Heart left ventricle (tissue), 16 donors: ENCODE measurements at places on chromosomes 5 and 9. TPM values are rescaled to one million over a fixed set of nuclear protein-coding genes. Genes with fewer than 3 reads are reported as not detected.

The FIBCD1 gene
- total RNA-seq = 1.1 TPM

The INSL4 gene
- not detected for total RNA-seq

The FRRS1L gene
- total RNA-seq = 2.5 TPM

The LCN1 gene
- total RNA-seq = not detected

The WDR31 gene
- total RNA-seq = 22.4 TPM

DNA sequence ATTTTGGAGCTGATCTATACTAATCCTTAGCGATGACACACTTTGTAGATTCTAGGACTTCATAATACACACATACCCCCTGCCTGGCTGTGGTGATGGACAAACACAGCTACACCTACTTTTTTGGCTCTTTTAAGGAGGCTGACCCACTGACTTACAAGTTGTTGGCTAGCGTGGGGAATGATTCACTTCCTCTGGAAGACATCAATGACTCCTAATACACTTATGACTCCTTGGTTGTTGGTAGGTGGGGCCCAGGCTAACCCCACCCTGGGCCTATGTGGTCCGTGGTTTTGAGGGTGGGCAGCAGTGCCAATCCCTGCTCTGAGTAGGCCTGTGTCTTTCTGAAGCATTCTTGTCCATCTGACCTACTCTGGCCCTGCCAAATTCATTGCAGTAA, 144.4 kb downstream of the SLC12A2 start:
- no peak for DNase-seq

DNA sequence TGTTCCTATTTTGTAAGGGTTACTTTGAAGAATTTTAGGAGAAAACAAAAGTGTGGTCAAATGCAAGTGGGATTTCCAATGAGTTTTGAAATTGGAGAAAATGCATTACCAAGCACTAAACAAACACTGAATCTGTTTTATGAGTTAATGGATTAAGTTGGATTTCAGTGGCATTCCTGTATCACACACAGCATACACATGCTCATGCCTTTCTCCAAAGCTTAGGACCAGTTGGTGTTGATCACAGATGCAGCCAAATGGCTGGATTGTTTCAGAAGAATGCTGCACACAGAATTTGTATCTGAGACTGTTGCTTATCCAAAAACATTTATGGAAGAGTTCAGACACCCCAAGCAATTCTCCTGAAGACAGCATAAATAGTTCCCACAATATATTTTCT, 611.1 kb downstream of the ACTL7B start:
- no peak for DNase-seq

The DTWD2 gene
- 13.0 TPM for total RNA-seq

DNA sequence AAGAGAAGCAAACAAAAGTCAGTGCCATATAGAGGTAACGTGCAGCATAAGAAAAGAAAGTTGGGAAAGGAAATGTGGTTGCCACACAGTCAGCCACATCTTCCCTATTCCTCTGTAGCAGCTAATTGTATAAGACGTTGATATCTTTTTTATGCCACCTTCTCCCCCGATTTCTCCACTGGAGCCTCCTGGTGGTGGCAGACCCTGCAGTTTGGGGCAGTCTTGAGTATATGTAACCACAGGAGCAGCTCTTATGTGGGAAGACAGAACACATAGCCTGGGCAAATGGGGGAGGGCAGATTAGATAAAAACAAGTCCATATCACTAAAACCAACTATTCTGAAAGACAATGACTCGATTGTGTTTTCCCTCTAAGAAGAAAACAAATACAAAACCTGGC, 99.7 kb downstream of the PLCXD3 start:
- no peak for DNase-seq

DNA sequence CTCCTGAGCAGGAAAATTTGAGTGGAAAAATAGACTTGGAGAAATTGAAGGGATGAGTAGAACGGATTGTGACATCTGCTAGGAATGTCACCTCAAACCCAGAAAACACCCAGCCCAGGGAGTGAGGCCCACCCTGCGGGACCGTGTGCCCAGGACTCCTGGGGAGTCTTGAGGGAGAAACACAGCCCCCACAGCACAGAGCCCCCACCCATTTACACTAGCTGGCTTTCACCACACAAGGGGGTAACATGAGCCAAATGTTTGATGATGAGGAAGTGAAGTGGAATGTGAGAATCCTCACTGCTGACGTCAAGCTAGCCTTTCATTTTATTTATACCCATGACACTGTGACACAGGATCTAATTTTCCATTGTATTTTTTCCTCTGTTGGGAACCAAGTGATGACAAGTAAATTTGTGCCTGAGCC, 42.8 kb upstream of the PDE8B start:
- DNase-seq = no peak

DNA sequence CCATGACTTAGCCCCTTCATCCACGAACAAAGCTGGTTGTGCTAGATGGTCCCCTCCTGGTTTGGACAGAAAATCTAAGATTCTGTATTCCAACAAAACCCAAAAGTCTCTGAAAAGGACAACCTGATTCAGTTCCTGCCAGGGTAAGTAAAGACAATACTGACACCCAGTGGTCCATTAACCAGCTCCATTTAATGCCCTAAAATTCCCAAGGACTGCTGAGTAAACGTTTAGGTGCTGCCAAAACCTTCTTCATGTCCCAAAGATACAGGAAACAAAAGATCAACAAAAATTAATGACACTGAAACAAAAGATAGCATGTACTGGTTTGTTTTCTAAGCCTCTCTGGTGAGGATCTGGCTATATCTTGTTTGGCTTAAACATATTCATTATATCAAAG, 25.3 kb upstream of the PPP1R2B start:
- no peak for DNase-seq

- no peak for DNase-seq
Observed at GRCh38 chr9:120583958-120584369, 4.0 kb upstream of the CDK5RAP2 start.

- DNase-seq = no peak
Observed at GRCh38 chr9:125564631-125565030, 142.4 kb downstream of the MAPKAP1 start.

- no peak for DNase-seq
Observed at GRCh38 chr5:93782978-93783377, 41.6 kb upstream of the POU5F2 start.

DNA sequence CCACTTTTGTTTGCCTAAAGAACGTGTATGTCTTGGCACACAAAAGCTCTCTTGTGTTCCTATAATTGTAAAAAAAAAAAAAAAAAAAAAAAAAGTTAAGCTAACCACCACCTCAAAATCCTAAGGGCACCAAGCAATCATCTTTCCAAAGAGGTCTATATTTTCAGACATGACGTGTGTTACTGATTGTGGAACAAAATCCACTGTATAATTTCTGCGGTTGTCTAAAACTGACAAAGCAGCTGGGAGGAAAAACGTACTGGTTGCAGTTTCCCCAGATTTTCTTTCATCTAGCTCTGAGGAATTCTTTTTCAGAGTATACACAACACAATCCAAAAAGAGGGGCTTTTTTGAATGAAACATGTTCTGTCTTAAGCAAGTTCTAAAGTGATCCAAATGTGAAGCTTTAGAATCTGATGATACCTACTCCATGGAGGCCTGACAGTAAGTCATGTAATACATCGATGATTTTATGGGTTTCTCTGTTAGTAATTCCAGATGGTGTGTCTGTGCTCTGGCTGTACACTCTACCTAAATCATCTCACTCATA, 375.6 kb upstream of the NUDT12 start:
- no peak for DNase-seq

DNA sequence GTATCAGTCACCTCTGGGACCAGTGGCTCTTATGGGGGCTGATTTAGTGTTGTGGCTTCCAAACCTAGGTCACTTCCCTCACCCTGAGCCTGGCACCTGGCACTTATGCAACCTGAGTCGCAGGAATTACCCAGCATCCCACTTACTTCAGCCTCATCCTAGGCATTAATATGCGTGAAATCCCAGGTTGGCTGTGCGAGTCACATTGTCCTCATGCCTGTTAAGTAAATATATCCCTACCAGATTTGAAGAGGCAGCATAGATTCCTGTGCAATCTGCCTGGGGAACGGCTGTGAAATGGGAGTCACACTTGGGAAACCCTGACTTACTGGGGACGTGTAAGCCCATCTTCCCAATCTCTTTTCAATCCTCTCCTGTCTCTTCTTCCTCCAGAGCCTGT, 42.7 kb upstream of the AKNA start:
- DNase-seq = no peak

The CDX1 gene
- total RNA-seq = not detected

GRCh38 chr5:168578006-168578405, 1.2 kb downstream of the PANK3 start:
- DNase-seq = no peak

DNA sequence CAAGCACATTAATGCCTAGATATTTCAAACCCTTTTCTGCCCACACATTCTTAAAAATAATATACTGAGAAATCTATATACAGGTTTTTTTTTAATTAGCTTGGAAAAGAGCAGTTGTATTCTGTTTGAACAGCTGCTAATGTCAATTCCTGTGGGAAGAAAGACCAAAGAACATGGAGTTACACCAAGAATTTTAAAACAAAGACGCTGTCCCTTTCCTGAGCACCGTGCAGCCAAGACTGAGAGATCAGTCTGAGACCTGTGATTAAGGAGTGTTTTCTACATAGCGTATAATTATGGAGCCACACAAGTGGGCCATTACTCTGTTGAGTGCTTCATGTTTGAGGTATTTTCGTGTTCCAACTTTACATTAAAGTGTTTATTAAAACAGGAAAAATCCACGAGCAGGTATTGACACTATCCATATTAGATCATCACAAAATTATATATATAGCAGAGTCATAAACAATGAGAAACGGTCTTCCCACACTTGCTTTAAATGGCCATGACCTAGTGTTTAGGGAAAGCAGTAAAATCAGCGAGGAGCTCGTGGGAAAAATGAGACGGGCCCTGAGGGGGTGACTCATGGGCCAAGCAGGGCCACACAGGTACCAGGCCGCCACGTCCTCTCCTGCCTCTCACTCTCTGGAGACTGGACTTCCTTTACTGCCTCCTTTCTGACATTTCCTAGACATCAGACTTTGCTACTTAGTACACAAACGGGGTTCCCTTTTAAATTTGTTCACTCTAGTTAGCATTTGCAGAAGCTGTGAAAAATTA, 153.1 kb upstream of the OTULINL start:
- no peak for DNase-seq

The PRRX2 gene
- 0.22 TPM for total RNA-seq

GRCh38 chr5:59041355-59041754, 458.5 kb downstream of the RAB3C start:
- no peak for DNase-seq

GRCh38 chr9:107710953-107711352, 221.4 kb upstream of the KLF4 start:
- no peak for DNase-seq

GRCh38 chr9:121277518-121278295, 9.7 kb downstream of the GSN start:
- DNase-seq = no peak

The KIF27 gene
- total RNA-seq = 2.7 TPM

The LCP2 gene
- 6.1 TPM for total RNA-seq

The FGF10 gene
- total RNA-seq = 1.9 TPM

DNA sequence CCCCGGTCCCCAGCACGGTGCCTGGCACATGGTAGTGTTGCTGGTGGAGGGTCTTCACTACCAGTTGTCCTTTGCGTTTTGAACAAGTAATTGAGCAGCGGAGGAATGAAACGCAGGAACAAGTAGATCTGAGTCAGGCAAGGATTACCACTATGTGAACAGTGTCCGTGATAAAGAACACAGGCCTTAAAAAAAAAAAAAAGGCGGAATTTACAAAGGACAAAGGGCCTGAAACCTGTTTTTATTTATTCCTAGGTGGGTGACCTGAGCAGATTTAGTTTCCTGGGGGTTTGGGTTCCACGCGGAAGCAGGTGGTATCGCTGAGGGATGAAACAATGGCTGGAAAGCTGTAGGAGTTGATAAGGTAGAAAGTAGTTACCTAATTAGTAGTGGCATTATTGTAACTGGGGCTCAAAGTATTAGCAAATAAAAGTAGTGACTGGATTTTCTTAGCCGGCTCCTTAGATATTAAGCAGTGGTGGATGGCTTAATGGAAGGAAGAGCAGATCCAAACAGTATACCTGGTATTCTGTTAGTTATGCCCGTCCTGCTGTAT, 1.1 kb downstream of the RUSC2 start:
- DNase-seq = no peak

The SLC44A1 gene
- total RNA-seq = 24.5 TPM

DNA sequence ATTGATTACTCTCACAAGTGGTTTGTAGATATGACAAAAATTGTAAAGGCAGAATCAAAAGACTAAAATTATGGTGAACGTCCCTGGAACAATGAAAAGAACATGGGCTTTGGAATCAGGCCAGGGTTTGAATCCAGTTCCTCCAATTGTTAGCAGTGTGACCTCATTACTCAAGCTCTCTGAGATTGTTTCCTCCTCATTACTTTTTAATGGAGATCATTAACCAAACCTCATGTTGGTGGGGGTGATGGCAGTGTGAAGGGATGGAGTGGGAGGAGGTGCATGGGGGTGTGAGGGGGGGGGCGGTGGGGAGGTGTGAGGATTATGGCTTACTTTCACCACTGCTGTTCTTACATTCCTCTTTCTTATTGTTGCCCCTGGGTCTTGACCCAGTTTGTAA, 44.1 kb upstream of the FOXE1 start:
- no peak for DNase-seq

DNA sequence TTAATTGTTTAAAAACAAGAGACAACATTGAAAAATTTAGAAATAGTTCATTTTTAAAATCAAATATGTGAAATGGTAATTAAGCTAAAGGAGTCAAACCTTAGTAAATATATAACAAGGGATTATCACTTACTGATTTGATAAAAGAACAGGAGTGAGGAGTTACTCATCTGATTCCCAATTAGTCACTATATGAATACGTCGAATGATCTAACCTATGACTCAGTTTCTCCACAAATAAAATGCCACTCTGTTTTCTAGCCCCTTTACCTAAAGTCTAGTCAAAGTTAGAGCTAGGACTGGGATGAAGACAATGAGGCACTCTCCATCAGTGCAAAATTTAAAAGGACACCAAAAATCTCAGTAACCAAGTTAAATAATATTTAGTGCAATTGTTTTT, 70.4 kb upstream of the RASEF start:
- DNase-seq = no peak

The ANKRD55 gene
- not detected for total RNA-seq

The KIF20A gene
- 0.81 TPM for total RNA-seq

The SPINK4 gene
- not detected for total RNA-seq

The ADAMTSL1 gene
- total RNA-seq = 0.97 TPM

- DNase-seq = no peak
Observed at GRCh38 chr5:177434437-177434836, 8.0 kb downstream of the GRK6 start.

DNA sequence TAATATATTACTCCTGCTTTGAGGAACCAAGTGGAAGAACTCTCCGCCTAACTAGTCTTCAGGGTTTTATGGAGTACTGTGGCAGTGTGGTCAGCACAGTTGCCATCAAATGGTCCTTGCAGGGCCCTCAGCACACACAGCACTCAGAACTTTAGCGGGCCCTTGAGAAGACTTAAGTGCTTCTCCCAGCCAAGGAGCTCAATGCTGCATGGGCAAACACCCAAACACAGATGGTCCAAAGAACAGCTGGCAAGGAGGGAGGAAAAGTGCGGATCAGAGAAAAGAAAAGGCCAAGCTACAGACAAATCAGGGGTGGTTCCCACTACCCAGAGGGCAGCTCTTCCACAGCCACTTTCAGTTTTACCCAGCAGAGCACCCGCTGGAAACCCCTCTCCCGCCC, 98.6 kb downstream of the SPOCK1 start:
- no peak for DNase-seq

The PCDHB9 gene
- total RNA-seq = 1.2 TPM

- DNase-seq = no peak
Observed at GRCh38 chr5:169195601-169196000, 105.3 kb downstream of the SLIT3 start.

The SPATA31C1 gene
- total RNA-seq = not detected

The GHR gene
- 11.7 TPM for total RNA-seq
